ENCODE measurements at places on chromosomes 11 and 22. TPM values are rescaled to one million over a fixed set of nuclear protein-coding genes. Genes with fewer than 3 reads are reported as not detected.

TESMIN gene
- total RNA-seq: not detected

MYO7A gene
- total RNA-seq: under 0.01 TPM

LMO1 gene
- not detected for total RNA-seq

RCN1 gene
- total RNA-seq: 234 TPM

SAA2 gene
- total RNA-seq: not detected

SMIM35 gene
- total RNA-seq: not detected

HSPB2 gene
- 0.20 TPM for total RNA-seq

DSCAML1 gene
- not detected for total RNA-seq

OR8D4 gene
- total RNA-seq: 0.37 TPM

VPS37C gene
- 16.2 TPM for total RNA-seq

THY1 gene
- 8.2 TPM for total RNA-seq

ADAMTS8 gene
- total RNA-seq: 5.3 TPM

BTBD18 gene
- total RNA-seq: not detected

SYCE3 gene
- not detected for total RNA-seq

FBLN1 gene
- total RNA-seq: 199 TPM

HBB gene
- total RNA-seq: not detected

ABCG4 gene
- total RNA-seq: under 0.01 TPM

FDXACB1 gene
- 2.6 TPM for total RNA-seq

OR52N4 gene
- total RNA-seq: not detected

SPDYC gene
- total RNA-seq: not detected

SLC17A6 gene
- not detected for total RNA-seq

NXPE4 gene
- not detected for total RNA-seq

EEF1G gene
- 1,333 TPM for total RNA-seq

PRODH gene
- 0.37 TPM for total RNA-seq

CCDC89 gene
- 4.8 TPM for total RNA-seq

DEFB131B gene
- total RNA-seq: not detected

TXN2 gene
- 18.2 TPM for total RNA-seq

SLC22A9 gene
- total RNA-seq: not detected

OR2AG1 gene
- not detected for total RNA-seq

MMP27 gene
- total RNA-seq: not detected

HBG1 gene
- total RNA-seq: not detected

ABTB2 gene
- total RNA-seq: 0.73 TPM

KRTAP5-10 gene
- total RNA-seq: not detected

KCNQ1 gene
- total RNA-seq: not detected

APOBEC3B gene
- 3.9 TPM for total RNA-seq

All from subcutaneous preadipocyte (primary cell).